CD4-positive, alpha-beta T cell treated with Interleukin-15 for 4 hours (primary cell): ENCODE measurements at places on chromosomes 16 and 17.

GRCh38 chr16:2095315-2095853 is 40.3 kb downstream of the PKD1 start:
- no peak for DNase-seq

- DNase-seq, result peak; percentile 41
These were observed 13.9 kb upstream of the KIFC3 start for GRCh38 chr16:57815987-57816745.

GRCh38 chr17:10616502-10617119 is 40.5 kb downstream of the MYH3 start:
- peak; percentile 61 for DNase-seq

DNA sequence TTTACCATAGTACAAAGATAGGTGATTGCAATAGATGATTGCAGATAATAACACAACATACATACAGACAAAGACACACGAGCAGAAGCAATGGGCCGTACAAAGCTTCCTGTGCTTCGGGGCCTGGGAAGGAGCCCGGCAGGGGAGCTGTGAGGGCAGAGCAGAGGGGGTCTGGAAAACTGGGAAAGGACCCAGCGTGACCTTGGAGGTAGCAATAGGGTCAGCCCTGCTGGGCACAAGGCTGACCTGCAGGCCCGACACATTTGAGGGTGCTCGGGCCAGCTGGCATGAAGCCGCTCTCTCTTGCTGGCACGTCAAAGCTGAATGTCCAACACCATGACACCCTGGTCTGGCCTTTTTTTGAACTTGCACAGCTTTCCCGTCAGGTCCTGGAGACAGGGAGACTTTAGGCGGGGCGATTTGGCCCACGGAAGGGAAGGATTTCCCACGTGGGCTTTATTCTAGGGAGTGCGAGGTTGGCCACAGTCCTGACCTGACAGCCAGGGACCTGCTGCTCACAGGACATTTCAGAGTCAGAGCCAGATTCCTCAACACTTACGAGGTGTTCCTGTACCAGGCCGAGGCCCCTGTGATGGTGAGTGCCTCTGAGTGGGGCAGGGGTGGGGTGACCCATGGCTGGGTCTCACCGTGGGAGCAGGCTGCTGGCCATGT is 83.2 kb downstream of the NTN1 start:
- no peak for DNase-seq

DNA sequence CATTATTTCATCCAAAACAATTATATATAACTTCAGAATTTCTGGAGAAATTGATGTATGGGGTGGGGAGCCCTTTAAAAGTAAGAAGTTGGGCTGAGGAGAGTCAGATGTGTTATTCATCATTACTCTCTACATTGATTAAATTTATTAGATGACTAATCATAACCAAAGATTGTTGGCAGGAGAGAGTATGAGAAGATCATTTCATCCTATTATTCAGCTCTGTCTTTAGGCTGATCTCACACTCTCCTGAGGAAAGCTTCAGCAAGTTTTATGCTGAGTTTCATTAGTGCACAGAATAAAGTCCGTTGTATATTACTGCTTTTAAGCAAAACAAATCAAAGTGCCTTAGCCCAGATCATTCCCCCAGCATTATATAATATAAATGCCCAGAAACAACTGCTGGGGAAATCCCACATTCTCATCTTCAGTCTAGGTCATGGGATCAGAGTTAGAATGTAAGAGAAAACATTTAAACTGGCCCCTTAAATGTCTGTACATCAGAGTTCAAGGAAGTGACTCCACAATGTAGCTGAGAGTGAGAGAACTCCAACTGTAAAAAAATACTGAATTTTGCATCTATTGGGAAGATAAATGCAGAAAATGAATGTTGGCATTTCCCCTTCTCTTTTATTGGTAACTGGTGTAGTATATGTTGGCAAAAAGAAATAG is 130.1 kb upstream of the HLF start:
- DNase-seq, result no peak

GRCh38 chr17:31379597-31380205 is 11.8 kb upstream of the RAB11FIP4 start:
- no peak for DNase-seq

DNA sequence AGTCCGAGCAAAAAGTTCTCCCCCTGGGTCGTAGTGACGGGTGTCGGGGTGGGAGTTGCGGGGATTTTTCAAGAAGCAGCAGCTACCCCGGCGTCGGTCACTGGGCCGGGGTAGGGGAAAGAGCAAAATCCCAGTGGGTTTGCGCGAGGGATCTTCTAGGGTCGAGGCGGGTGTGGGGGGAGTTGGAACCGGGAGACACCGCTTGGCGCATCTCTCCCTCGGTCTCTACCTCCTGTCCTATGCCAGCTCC is 2.3 kb upstream of the UBTF start:
- DNase-seq, result no peak

GRCh38 chr17:57823469-57824401 is 26.1 kb downstream of the MRPS23 start:
- no peak for DNase-seq

DNA sequence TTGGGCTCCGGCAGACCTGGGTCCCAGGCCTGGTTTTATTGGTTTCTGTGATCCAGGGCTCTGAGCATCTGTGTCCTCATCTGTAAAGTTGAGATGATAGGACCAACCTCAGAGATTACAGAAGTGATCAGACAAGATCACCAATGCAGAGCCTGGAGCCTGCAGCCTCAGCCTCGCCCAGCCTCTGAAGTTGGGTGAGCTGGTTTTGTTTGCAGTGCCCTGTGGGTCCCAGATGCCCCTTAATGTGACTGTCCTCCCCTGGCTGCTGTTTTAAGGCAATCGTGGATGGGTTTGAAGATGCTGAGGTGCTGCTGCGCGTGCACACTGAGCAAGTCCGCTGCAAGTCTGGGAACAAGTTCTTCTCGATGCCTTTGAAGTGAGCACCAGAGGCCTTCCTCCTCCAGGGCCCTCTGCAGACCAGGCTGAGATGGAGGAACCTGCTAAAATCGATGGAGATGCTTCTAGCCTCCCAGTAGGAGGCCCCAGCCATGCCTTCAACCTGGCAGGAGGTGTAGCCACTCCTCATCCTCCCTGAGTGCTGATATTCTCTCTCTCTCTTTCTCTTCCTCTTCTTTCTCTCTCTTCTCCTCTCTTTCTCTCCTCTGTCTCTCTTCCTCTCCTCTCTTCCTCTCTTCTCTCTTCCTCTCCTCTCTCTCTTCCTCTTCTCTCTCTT is 5.6 kb upstream of the MMP15 start:
- no peak for DNase-seq

DNA sequence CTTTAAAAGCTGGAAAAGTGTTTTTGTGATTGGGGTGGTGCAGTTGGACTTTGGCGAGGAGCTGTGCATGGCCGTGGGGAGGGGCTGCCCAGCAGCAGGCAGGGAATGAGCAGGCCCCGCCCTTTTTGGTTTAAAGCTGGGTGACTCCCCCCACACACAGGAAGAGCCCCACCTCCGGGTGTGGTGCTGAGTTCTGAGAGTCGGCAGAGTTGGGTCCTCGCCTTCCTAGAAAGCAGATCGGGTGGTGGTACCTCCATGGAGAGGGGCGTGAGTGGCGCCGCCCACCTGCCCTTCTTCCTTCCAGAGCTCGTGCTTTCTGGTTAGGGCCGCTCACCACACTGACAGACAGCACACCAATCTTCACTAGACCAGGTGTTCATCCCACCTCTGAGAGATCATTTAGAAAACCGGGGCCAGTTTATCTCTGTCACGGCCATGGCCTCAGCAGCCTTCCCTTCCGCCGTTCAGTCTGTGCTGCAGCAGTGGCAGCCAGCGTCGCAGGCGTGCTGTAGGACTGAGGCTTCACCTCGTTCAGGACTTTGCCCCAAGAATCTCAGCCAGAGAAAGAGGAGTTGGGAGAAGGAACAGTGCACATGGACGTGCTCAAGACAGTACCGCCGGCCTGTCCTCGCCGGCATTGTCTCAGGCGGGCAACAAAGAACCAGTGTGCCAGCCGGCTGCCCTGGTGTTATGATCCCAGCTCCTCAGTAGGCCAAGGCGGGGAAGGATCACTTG is 144.0 kb upstream of the CHMP6 start:
- peak; percentile 88 for DNase-seq

DNA sequence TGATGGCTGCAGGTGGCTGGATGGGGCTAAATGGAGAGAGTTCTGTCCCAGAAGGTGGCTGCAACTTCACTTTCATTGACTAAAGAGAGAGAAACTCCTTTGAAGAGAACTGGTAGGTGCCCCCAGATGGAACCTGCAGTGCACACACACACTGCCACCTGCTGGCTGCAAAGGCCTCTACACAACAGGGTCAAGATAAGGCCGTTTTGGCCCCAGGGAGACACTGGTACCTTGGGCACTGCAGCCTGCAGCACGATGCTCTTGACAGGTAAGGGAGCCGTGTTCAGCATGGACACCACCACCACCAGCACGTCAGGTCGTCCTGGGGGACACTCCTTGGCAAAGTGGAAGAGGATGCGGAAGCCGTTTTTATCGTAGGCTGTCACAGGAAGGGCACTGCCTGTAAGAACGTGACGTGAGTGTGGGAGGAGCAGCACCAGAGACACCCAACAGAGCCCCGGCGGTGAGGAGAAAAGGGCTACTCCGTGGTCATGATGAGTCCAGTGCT is 22.7 kb downstream of the GGA3 start:
- peak; percentile 60 for DNase-seq

GRCh38 chr17:30970831-30971567 is at the start of gene RNF135:
Gene RNF135, plus strand, starts transcription at chr17:30971039. Its CDS starts 35 bp downstream, at chr17:30971074.
- DNase-seq, result peak; percentile 52

DNA sequence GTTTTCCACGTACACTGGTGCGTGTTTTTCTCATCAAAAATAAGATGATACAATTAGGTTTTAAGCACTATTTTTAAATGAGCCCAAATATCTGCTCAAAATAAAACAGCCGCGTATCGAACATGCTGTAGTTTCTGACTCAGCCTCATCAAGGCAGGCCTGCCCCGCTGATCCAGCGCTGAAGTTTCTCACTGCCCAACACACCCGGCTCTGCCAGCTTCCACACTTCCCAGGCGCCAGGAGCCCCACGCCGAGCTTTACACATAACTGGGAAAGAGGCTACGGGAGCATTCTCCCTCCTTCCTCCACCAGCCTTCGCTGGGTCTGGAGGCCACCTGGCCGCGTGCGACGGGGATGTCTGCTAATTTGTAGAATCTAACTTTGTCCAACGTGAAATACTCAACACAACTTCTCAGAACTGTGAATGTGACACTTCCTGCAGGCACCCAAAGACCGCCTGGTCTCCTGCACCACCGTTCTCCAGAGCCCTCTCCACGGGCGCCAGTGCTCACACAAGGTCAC is 42.1 kb downstream of the MAP1LC3B start:
- no peak for DNase-seq

- DNase-seq, result no peak
These were observed 112.6 kb upstream of the LHX1 start for GRCh38 chr17:36824678-36825101.

DNA sequence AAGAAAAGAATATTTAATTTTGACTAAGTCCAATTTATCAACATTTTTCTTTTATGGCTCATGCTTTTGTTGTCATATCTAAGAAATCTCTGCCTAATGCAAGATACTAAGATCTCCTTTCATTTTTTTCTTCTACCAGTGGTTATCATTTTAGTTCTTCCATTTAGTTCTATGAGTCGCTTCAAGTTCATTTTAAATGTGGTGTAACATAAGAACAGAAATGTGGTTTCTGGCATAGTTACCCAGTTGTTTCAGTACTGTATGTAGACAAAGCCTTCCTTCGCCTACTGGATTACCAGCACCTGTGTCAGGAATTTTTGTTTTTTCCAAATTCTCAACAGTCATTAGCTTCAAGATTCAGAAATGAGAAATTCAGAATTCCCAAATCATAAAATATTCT is 175.7 kb downstream of the PARN start:
- DNase-seq, result no peak

DNA sequence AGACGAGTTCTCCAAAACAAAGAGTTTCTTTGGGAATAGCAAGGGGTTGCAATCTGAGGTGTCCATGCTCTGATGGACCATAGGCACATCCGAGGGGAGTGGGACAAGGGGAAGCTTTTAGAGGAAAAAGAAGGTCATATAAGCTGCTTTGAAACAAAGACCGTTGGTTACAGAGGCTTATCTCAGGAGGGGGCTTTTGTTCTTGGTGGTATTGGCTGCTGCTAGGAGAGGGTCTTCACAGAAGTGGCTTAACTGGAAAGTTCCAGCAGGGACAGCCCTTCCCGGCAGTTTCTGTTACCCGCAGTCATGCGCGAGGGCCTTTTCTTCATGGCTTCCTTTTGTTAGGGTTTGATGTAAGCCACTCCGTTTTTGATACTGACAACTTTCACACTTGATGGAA is 76.0 kb downstream of the RAP1GAP2 start:
- no peak for DNase-seq

DNA sequence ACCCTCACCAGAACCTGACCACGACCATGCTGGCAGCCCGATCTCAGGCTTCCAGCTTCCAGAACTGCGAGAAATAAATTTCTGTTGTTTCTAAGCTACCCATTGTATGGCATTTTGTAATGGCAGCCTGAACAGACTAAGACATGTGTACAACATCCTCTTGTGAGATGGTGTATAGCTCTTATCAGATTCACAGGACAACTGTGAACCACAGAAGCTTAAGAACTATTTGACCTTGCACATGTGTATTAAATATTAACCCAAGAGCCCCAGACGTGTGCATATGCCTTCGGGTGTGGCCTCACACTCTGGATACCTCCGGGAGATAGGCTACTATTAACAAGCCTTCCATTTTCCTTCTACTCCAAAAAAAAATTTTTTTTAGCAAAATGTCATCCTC is 248.9 kb downstream of the SLC39A11 start:
- no peak for DNase-seq

DNA sequence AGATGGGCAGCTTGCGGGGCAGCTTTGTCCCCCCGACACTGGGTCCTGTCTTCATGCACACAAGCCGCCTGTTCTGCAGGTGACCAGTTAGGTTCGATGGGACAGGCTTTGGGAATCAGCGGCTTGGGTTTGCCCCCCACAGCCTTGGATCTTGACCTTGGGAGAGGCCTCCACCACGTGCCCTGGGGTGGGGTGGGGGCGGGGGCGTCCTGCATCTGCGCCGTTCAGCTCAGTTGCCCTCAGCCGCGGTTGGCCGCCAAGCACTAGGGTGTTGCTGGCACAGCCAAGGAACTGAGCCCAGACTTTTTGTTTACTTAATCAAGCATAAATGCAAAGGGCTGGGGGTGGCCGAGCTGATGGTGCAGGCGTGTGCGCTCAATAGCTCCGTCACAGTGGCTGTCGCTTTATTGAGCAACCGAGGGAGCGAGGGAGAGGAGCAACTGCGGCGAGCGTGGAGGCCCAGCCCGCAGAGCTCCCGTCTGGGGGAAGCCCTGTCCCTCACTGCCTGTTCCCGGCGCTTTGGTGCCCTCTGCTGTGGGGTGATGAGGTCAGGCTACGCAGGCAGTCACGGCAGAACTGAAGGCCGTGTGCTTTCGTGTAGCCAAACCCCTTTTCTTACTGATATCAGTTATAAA is 33.9 kb downstream of the JPH3 start:
- peak; percentile 75 for DNase-seq

- DNase-seq, result no peak
These were observed 29.7 kb downstream of the BRIP1 start for GRCh38 chr17:61833536-61834193.
